ENCODE measurements at places on chromosomes 7 and 10. TPM values are rescaled to one million over a fixed set of nuclear protein-coding genes. Genes with fewer than 3 reads are reported as not detected.

- DNase-seq: no peak
These were observed 191.2 kb upstream of the MGMT start for GRCh38 chr10:129275886-129276285.

- no peak for DNase-seq
These were observed 251.2 kb downstream of the KCNMA1 start for GRCh38 chr10:77386365-77386764.

GRCh38 chr10:1211844-1212570 is 155.8 kb downstream of the WDR37 start:
- DNase-seq: no peak

GRCh38 chr10:58631715-58632114 is 119.0 kb downstream of the BICC1 start:
- no peak for DNase-seq

DNA sequence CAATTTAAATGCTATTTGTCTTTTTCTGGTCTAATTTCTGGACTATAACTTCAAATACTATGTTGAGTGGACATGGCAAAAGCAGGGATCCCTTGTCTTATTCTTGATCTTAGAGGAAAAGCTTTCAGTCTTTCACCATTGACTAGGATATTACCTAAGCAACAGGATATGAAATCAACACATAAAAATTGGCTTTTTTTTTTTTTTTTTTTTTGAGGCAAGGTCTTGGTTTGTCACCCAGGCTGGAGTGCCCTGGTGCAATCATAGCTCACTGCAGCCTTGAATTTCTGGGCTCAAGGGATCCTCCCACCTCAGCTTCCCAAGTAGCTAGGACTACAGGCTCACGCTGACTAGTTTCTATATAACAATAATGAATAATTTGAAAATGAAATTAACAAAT is 90.8 kb downstream of the JMJD1C start:
- DNase-seq: no peak

DNA sequence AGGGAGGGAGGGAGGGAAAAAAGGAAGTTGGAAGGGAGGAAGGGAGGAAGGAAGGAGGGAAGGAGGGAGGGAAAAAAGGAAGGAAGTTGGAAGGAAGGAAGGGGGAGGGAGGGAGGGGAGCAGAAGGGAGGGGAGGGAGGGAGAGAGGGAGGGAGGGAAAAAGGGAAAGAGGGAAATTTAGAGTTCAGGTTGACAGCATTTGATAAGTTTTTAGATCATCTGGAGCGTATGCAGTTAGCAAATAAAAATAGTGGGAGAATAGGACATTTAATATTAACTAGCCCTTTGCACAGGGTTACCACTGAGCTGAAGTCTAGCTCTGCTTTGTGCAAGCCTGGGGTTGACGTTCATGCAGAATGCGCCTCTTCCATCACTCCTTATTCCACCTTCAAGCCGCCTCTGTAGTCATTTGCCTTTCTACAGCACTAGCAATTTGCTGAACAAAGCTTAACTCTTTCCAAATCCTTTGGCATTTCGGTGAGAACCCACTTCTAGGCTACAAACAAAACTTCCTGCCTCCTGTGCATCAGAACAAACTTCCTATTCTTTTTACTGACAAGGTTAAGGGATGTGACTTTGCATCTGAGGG is 8.6 kb downstream of the STRA8 start:
- no peak for DNase-seq

DNA sequence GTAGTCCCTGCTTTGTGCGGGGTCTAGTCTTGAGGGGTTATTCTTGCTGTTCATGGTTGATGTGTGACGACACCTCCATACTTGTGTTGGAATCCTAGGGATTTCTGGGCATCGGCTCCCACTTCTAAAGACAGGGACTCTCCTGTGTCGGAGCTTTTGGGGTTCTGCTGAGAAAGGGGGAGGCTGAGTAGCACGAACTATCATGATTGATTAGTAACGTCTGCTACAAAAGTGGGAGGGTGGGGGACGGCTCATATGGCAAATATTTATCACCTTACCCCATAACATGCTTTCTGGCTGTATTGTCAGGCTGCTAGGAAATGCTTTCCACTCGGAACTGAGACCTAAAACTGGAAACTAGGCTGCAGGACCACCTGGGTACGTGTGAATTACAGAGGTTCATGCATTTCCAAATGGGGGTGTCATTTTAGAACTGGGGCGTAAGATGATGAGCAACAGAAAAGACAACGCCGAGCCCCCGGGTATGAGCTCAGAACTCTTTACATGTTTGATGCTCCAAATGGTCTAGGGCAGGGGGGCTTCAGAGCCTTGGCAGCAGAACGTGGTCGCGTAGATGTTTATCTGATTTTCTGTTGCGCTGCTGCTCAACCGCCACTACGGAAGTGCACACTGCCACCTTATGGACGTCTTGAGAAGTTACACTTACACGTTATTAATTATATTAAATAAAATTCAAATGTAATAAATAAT is 15.1 kb upstream of the NME8 start:
- peak; percentile 39 for DNase-seq

DNA sequence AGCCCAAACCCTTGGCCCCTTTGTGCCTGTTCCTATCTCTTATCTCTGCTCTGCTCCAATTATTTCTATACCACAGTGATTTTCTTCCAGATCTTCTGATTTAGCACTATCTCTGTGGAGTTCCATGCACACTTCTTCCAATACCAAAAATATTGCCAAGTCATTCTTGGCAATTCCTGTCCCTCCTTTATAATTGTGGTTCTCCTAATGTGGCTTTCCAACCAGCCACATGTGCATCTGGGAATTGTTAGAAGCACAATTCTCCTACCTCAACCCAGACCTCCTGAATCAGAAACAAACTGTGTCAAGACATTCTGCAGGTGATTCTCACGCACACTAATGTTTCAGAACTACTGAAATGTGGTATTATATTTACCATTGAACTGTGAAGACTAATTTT is 447.8 kb upstream of the IGFBP3 start:
- no peak for DNase-seq

GRCh38 chr10:100621360-100622205 is 85.8 kb downstream of the HIF1AN start:
- peak; percentile 62 for DNase-seq

The TAS2R4 gene
- total RNA-seq: 0.62 TPM

All from activated CD4-positive, alpha-beta memory T cell treated with anti-CD3 and anti-CD28 coated beads for 36 hours (primary cell).